ENCODE measurements at places on chromosomes 13 and 19. TPM values are rescaled to one million over a fixed set of nuclear protein-coding genes. Genes with fewer than 3 reads are reported as not detected.

DNA sequence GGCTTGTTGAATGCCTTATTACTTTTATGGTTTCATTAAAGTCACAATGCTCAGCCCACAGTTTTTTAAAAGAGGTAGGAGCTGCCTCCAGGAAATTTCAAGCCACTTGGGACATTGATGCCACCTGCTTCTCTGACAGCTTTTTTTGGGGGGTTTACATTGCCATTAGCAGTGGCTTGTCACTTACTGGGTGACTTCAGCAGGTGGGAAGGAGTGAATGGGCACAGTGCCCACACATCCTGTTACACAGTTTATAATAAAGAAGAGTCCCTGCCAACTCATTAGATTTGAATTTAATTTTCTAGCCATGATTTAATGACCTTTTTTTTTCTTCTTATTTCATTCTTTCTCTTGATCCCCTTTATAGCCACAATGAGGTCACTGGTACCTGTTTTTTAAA is 61.0 kb downstream of the NHLRC3 start:
- no peak for DNase-seq

- DNase-seq, result no peak
Observed at GRCh38 chr13:46598140-46598819, 45.3 kb downstream of the LRCH1 start.

DNA sequence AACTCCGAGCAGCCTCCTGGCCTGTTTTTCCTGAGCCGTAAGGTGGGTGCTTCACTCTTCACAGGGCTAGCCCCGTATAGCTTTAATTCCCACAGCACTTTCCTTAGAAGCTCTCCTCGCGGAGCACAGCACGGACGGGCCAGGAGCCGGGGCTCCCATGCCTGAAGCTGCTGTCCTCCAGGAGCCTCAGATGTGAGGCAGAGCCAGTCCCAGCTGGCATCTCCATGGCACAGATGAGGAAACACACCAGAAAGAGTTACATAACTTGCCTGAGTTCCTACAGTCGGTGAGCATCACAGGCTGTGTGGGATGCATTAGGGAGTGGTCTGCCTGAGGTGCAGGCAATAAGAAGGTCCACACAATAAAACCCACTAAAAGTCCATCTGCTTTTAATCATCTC is 118.5 kb downstream of the ATP8A2 start:
- DNase-seq, result no peak

- DNase-seq, result no peak
Observed at GRCh38 chr13:29535663-29536655, 59.5 kb downstream of the SLC7A1 start.

- no peak for DNase-seq
Observed at GRCh38 chr13:40337651-40338050, 328.8 kb downstream of the FOXO1 start.

DNA sequence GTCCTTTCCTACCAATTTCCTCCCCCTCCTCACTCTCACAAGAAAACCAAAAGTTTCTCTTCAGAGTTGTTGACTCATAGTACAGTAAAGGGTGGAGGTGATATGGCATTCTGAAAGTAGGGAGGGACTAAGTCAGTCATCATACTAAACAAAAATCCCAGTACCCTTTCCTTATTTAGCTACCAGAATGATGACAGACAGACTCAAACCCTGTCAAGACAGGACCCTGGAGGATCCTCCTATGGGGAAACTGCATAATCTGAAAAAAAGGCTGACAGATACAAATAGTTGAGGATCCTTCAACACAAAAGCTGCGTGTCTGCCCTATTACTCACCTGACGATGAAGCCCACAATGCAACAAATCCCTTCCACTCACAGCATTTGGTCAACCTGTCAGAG is 55.5 kb downstream of the CYSLTR2 start:
- DNase-seq, result no peak

DNA sequence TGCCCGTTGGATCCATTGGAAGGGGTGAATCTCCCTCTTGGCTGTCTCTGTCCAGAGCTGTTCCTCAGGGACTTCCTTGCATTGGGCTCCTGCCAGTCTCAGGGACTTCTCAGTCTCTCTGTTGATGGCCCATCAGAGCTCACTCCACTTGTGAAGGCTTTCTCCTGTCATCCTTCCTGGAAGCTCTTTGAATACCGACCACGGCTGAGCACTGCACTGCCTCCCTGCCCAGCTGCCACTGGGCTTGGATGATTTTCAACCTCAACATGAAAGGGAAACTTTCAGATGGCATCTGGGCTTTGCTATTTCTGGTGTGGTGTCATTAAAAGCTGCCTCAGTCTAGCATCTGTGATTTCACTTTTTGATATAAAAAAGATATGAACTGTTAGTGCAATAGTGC is 66.1 kb upstream of the ANKRD10 start:
- DNase-seq, result no peak

DNA sequence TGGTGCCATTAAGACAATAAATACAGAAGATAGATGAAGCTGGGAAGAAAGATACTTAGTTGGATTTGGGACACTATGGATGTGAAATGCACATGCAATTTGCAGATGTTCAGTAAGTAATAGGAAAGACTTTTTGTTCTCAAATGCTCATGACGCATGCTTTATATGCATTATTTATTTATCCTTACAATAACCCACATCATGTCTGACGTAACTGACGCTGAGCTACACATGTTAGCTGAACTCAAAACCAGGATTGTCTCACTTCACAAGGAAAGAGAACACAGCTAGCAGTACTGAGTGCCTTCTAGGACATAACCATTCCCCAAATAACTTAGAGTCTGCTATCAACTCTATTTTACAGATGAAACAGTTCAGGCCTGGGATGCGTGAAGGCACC is 463.4 kb downstream of the FGF9 start:
- no peak for DNase-seq

DNA sequence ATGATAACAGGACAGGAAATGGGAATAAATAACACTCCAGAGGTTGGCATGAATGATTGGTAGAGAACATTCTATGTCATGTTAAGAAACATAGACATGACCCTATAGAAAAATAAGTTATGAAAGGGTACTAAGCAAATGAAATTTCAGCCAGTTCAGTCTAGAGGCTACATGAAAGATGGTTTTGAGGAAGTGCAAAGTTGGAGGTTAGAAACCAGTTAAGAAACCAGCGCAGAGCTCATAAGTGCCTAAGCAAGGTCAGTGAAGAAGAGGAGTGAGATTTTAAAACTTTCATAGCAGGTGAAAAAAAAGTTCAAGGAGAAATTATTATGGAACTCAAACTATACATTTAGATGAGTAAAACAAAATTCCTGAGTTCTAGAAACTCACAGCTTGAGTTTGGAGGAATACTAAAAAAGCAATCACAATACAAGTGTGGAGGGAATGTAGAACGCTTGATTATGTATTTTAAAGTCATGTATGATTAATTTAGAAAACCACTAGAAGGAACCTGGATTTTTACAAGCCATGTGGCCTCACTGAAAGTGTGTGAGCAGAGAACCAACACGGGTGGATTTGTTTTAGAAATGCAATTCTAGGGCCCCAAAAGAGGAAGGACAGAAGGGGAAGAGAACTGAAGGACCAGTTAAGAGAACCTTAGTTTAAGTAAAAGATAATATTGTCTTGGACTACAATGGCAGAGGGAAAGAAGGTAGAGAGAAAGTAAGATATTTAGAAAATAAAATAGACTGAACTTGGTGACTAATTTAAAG is 162.4 kb downstream of the PCDH20 start:
- DNase-seq, result no peak

GRCh38 chr19:18634612-18635297 is 2.1 kb upstream of the KLHL26 start:
- DNase-seq, result no peak

GRCh38 chr19:14528419-14529253 is 758 bp upstream of the TECR start:
- no peak for DNase-seq

GRCh38 chr19:12194827-12195731 is 32.2 kb downstream of the ZNF136 start:
- DNase-seq, result peak; percentile 90

DNA sequence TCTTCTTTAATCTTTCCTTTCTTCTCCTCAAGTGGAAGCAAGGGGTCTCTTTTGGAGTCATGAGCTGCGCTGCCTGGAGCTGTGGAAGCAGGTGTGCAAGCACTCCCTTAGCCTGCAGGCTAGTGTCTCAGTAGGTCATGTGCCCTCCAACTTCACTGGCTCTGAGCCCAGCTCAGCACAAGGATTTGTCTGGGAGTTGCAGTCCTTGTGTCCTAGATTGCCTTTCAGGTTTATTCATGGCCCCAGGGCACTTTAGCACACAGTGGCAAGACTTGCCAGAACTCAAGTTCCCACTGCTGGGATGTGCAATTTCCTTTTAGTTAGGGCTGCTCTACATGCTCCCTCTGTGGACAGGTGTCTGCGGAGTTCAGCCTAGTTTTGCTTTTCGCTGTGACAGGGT is 211.7 kb downstream of the LIG4 start:
- DNase-seq, result no peak

ZNF100 gene
- 3.7 TPM for total RNA-seq
